ENCODE measurements at places on chromosomes 2 and 18.

DNA sequence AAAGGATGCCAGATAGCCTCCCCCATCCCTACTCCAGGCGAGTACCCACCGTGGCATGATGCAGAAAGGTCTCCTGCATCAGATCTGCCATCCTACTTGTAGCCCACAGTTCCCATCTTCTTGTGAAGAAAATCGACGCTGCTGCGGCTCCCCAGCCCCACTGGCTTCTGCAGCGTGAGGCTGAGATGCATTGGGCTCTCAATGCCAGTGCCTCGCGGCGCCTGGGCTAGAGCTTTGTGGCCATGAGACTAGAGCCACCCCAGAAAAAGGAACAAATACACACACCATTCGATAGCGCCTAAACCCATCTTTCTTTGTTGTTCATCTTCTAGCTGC, 2.8 kb downstream of the NOL4 start:
- DNase-seq, result no peak

DNA sequence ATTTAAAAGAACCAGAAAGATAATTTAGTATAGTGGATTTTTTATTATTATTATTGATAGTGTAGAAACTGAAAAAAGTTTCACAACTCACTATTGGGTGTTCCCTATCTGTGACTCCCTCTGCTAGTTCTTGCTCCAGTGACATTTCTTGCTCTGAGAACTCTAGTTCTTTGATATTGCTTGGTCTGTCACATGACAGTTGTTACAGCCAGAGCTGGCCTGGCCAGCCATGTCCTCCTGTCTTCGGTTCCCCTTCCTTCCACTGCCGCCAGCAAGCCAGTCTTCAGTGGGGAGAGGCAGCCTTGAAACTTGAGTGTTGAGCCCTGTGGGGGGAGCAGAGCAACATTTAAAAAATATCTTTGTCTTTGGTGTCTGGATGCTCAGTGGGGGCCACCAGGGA, 7.6 kb upstream of the THOC1 start:
- DNase-seq, result no peak

DNA sequence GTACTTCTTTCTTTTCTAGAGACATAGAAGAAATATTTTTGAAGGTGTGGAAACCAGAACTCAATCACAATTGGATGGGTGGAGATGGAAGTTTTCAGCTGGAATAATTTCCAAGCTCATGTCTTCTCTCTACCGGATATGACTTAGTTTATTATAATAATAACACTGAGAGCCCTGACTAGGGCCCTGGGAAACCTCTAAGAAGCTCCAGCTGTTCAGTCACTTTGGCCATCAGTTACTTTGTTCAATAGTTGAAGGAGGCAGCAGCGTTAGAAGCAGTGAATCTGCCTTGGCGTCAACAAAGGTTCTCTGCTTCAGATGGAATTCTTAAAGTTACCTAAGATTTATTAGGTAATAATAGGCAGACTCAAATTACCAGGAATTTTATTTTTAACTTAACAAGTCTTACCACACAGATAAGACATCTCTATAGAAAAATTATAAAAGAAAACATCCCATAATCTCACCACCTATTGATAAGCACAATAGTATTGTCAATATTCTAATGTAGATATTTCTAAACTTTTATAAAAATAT, 293.8 kb upstream of the CHAC2 start:
- DNase-seq, result no peak

- no peak for DNase-seq
Measured at GRCh38 chr2:13884291-13884976, 748.1 kb upstream of the LRATD1 start.

DNA sequence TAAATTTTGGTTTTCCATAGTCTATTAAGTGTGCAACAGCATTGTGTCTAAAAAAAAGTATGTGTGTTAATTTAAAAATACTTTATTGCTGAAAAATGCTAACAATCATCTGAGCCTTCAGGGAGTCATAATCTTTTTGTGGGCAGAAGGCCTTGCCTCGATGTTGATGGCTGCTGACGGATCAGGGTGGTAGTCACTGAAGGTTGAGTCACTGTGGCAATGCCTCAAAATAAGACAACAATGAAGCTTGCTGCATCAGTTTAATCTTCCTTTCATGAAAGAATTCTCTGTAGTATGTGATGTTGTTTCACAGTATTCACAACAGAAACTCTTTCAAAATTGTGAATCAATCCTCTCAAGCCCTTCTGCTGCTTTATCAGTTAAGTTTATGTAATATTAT, 31.3 kb downstream of the HDHD2 start:
- no peak for DNase-seq

DNA sequence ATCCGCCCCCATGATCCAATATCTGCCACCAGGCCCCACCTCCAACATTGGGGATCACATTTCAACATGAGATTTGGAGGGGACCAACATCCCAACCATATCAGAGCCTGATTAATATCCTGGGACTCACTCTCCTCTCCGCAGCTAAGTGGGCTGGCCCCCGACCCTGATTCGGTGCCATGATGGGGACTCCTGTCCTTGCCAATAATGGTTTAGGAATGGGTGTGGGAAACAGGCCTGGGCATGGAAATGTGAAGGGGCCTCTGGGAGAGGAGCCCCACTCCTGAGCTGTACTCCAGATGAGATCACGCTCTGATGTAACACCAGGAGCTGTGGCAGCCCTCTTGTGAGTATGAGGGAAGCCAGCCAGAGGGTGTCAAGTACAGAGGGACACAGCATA, 77.3 kb upstream of the SMAD7 start:
- DNase-seq, result no peak

DNA sequence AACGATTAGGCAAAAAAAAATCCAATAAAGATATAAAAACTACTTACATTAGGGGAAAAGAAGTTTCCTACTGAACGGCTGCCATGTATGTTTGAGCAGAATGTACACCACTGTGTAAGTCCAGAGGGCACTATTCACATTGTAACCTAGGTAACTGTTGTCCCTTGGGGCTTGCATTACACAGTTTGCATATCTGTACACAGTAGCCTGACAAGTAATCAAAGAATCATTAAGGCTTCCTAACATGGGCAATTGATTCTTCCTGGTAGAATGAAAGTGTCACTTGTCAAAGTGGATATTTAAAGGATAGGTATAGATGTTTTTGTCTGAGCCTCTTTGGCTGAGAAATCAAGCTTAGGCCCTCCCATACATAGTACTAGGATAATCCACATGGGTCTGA, 39.1 kb downstream of the PLEK start:
- DNase-seq, result no peak

- no peak for DNase-seq
Measured at GRCh38 chr2:60058781-60059180, 494.7 kb downstream of the BCL11A start.

- DNase-seq, result no peak
Measured at GRCh38 chr2:202774104-202774503, 97.5 kb downstream of the ICA1L start.

DNA sequence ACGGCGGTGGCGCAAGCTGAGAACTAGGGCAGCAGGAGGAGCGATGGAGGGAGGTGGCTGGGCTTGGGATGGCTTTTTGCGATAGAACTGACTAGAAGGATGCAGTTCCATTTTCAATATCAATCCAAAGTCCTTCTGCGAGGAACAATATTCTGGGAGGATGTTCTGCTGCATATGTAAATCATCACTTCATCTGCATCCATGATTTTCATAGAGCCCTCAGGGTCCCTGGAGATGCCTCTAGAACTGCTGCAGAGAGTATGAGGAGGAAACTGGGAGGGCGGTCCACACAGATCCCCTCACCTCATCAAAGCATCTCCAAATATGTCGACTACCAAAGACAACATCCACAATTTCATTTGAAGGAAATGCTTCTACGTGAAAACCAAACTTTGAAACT, 20.8 kb downstream of the CACNB4 start:
- no peak for DNase-seq

DNA sequence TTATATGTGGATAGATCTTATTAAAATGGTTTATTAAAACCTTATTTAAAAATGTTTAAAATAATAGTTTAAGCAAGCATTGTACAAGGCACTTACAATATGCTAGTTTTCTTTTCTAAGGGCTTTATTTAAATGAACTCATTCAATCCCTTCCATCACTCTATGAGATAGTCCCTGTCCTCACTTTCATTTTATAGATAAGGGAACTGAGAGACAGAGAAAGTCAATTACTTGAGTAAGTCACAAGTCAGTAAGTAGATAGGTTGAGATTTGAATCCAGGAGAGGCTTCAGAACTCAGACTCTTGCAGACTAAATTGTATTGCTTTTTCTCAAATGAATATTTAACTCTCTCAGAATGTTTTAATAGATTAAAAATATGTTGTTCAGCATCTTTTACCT, 95.2 kb downstream of the KLHL14 start:
- DNase-seq, result no peak

- DNase-seq, result peak; percentile 70
Measured at GRCh38 chr2:9951522-9952285, at the start of gene GRHL1. Gene GRHL1, plus strand, starts transcription at chr2:9951693. Its CDS starts 141 bp downstream, at chr2:9951834.

GRCh38 chr2:4670331-4670730, 967.0 kb downstream of the DCDC2C start:
- no peak for DNase-seq

DNA sequence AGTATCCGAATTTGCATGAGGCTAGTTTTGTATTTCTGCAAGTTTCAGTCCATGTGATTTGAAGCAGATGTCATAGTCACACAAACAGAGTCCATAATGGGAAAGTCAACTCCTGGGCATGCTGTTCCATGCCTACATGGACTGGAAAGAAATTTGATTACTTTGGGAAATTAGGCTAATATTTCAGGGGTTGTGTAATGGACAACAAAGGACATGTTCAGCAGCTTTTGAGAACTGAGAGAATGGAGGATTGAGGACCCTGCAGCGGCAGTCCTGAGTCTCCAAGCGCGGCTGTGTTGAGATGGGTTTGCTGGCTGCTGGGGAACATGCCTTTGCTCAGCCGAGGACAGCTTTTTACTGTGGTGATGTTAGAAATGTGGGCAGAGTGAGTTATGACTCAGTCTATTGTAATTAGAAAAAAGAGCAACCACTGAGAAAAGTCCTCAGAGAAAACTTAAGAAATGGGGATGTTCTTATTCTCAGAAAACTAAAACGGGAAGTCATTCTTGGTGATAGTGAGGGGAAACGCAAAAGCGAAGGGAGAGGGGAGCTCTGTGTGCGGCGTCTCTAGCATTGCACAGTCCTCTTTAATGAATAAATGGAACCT, 149.2 kb downstream of the FAM210A start:
- DNase-seq, result no peak

DNA sequence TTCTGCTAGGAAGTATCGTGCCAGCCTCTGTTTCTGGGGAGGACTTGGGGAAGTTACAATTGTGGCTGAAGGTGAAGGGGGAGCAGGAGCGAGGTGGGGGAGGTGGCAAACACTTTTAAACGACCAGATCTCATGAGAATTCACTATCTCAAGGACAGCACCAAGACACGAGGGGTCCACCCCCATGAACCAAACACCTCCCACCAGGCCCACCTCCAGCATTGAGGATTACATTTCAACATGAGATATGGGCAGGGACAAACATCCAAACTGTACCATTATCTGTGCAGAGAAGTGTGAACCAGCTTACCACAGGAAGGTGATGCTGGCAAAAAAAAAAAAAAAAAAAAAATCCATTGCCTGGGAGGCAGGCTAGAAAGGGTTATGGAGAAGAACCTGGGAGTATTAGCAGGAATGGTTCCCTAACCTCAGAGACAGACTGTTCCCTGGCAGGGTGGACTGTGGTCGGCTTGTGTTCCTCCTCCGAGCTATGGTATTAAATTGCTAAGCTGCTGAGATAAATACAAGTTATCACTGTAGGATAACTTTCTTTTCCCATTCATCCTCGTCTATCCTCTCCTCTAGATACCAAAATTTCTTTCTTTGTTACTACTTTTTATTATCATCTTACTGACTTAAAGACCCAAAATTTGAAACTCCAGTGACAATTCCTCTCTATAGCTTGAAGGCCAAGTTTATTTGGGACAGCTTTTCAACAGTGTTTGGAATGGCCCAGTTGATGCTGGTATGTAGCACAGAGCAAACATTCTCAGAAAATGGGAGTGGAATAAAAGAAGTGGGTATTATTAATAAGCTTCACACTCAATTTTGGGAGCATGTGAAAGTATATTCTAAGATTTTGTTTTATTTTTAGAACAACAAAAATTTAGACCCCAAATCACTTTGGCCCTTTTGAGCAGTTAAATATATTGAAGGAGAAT, 73.7 kb upstream of the MAP3K20 start:
- DNase-seq, result no peak

GRCh38 chr18:76553715-76554546, 58.9 kb upstream of the ZNF516 start:
- DNase-seq, result no peak

GRCh38 chr2:204977914-204978313, 432.6 kb downstream of the PARD3B start:
- no peak for DNase-seq

DNA sequence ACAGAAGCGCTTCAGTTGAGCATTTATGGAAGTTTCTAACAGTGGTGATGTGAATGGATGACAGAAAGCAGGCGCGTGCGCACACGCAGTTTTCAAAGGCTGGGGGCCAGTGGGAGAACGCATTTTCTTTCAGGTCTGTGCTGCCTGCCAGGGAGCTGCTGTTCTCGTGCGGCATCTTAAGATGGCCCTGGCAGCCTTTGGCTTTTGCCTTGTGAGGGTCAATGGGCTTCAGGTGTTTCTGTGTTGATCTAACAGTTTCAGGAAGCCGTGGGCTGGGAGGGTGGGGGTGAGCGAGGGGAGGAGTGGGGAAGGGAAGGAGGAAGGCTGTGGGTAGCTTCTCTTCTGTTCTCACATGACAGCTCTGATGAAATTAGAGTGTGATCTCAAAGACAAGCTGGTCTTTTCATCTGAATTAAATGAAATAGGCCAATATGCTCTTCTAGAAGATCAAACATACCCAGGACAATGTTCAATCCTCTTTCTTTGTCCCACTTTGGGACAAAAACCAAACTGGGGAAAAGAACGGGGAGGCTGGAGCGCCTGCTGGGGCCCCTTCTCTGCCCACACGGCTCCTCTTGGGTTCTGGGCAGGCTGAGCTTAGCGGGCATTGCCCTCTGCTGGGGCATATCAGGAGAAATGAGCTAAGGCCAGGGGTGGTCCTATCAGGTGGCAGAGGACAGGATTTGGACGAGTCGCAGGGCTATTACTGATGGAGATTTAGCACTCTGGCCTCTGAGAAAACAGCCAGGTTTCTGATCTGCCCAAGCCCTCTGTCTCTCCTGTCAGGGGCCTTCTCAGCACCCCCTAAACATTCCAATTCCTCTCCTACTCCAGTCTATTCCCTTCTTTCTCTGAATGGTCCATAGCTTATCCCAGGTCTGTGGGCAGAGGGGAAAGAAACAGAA, 126.2 kb upstream of the LGALSL start:
- no peak for DNase-seq

- DNase-seq, result no peak
Measured at GRCh38 chr2:61670591-61671501, 132.7 kb upstream of the XPO1 start.

GRCh38 chr2:175169191-175169590, 1.2 kb upstream of the ATF2 start:
- no peak for DNase-seq

DNA sequence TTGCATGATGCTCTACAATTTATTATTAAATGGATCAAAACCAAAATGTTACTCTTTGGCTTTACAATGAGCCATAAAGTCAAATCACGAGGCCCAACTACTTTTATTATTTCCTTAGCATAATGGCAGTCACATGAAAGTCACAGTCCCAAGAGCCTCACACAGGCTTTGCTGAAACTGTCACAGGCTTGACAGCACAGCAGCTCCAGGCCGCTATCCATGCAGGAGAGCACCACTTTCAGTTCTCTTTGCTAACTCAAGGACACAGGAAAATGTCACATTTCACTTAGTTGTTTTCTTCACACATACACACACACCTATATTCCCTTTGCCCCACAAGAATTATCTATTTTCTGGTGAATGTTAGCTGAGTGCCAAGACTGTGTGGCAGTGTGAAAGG, 11.1 kb upstream of the MSGN1 start:
- no peak for DNase-seq
